Daoy (cell line): ENCODE measurements at places on chromosomes 7 and 10. TPM values are rescaled to one million over a fixed set of nuclear protein-coding genes. Genes with fewer than 3 reads are reported as not detected.

The TAS2R3 gene
- 0.17 TPM in 1 of 2 replicates, not detected in the other for total RNA-seq

The TWIST1 gene
- total RNA-seq: 16.5 and 35.5 TPM in 2 replicates

- DNase-seq: peak; percentile 67
These were observed 224.7 kb upstream of the SH2B2 start for GRCh38 chr7:102061981-102062390.

DNA sequence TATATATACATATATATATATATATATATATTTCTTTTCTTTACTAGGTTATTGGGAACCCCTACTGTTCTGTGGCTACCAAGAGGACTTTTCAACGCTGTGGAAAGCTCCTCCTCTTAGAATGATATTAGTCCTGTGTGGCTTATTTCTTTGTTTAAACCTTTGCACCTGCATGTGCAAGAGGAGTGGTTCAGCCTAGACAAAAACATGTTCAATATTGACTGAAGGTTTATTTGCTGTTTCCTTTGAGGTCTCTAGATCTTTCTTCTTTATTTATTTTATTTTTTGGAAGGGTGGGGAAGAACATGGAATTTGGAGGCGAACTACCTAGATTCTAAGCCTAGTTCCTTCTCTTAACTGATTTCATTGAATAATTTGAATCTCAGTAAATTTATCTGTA, 118.1 kb downstream of the GNAT3 start:
- DNase-seq: no peak

- no peak for DNase-seq
These were observed 3.0 kb upstream of the PSAP start for GRCh38 chr10:71854031-71854430.

GRCh38 chr7:45982907-45983719, 62.0 kb upstream of the IGFBP3 start:
- DNase-seq: no peak
